Inflammatory macrophage treated with lipopolysaccharide for 4 hours (primary cell): ENCODE measurements at places on chromosomes 3 and 15.

DNA sequence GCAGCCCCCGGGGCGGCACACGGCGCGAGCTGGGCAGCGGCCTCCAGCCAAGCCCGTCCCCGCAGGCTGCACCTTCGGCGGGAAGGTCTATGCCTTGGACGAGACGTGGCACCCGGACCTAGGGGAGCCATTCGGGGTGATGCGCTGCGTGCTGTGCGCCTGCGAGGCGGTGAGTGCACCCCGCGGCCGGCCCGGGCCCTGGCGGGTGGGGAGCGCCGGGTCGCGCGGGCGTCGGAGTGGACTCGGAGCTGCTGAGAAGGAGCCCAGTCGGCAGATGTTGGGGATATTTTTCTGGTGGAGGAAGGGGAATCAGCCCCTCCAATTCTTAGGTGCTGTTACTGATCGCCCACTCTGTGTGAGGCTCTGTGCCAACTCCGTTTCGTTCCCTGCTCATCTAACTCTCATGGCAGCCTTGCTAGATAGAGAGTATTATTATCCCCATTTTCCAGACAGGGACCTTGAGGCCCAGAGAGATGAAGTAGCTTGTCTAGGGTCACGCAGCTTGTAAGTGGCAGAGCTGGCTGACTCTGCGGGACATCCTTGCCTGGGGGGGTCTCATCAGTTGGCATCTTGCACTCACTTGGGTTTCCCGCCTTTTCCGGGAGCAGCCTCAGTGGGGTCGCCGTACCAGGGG, 890 bp downstream of the CHRD start:
- DNase-seq = no peak

DNA sequence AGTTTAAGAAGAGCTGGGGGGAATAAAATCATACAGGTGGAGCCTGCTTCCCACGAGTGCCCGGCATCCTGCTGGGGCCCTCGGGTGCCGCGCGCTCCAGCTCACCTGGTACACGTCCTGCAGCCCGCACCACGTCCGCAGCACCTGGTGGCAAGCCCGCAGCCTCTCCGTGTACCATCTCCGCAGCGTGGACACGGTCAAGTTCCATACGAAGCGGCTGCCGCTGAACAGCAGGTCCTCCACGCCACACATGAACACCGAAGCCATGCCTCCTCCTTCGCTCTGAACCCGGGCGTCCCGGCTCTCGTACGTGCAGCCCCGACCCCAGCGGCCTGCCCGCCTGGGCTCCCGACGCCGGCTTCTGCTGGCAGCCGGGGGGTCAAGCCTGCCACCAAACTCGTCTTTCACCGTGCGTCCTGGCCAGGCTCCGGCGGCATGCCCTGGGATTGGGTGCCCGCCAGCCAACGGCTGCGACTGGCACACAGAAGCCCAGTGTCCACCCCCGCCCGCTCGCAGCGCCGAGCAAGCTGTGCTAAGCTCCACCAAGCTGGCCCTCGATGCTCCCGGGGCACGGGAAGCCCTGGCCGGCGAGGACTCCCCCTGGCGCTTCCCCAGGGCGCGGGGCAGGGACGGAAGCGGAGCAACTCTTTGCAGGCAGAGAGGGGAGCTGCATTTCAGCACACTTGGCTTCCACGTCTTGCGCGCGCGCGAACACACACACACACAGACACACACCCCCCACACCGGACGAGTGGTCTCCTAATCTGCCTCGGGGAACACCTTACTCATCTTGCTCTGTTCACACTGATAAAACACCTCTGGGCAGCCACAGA, at the start of gene FRMD4B:
Gene FRMD4B, minus strand, starts transcription at position 366 of the 833 bp plus-strand sequence. Its CDS starts 99 bp downstream, at position 267.
- peak; percentile 56 for DNase-seq

- peak; percentile 79 for DNase-seq
These were observed 129.1 kb downstream of the RAP2B start for GRCh38 chr3:153291059-153291685.

DNA sequence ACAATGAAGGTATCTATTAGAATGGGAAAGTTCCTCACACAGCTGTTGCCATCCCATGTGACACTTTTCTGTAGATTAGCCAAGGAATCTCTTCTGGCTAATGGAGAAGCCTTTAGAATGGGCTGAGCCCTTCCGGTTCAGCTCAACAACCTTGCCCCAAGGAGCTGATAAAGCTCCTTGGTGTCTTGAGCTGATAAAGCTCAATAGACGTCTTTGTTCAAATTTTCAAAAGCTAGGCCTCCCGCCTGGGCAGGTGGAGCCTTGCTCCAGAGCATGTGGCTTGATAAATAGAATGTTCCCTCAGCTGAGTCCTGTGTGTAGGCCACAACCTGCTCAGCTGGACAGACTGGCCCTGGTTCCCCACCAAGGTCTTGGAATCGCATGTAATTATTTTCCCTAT, 7.2 kb upstream of the BNIP2 start:
- DNase-seq = no peak
